ENCODE measurements at places on chromosomes 1 and 21.

DNA sequence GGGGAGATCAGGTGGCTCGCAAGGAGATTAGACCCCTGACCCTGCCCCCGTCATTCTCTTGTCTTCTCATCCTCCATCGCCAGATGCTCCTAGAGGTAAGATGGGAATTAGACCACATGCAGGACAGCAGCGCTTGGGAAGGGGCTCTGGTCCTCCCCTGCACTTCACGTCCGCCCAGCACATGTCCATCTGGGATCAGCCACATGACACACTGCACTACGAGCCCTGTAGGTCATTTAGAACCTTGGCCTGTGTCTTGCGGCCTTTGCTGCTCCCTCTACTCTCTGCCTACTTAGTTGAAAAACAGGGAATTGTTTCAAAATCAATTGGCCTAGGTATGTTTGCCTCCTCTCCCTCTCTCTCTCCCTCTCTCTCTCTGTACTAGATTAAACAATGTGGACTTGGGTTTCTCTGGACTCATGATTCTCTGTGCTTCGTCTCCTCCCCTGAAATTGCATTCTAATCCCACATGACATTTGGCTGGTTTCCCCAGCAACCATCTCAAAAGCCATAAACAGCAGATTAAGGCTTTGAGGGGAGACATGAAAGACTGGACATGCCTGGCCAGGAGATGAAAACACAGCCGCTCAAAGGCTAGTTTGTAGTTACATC lies 3.8 kb upstream of the NCMAP start:
- H3K27me3 ChIP-seq = peaks cover 13% of the 10 kb centered on the region
- H3K4me1 ChIP-seq = peaks cover 31% of the 10 kb centered on the region
- no peak for DNase-seq
- no peak overlapping the region for H3K4me3 ChIP-seq
- H3K27ac ChIP-seq = no peak overlapping the region

- no peak overlapping the region for H3K27ac ChIP-seq
- H3K4me3 ChIP-seq = no peak overlapping the region
- H3K4me1 ChIP-seq = no peaks in the 10 kb centered on the region
- H3K36me3 ChIP-seq = no peaks in the 10 kb centered on the region
- no peaks in the 10 kb centered on the region for H3K27me3 ChIP-seq
Observed at GRCh38 chr1:39646232-39647081, 7.0 kb upstream of the HEYL start.

GRCh38 chr1:31215065-31215570 lies 24.6 kb downstream of the NKAIN1 start:
- H3K27ac ChIP-seq = no peak overlapping the region
- no peak overlapping the region for H3K4me3 ChIP-seq
- no peaks in the 10 kb centered on the region for H3K36me3 ChIP-seq
- no peak for DNase-seq
- H3K4me1 ChIP-seq = no peaks in the 10 kb centered on the region

GRCh38 chr21:45244799-45245340 lies 42.8 kb downstream of the POFUT2 start:
- H3K27ac ChIP-seq = no peak overlapping the region
- no peaks in the 10 kb centered on the region for H3K4me1 ChIP-seq
- peaks cover 19% of the 10 kb centered on the region for H3K27me3 ChIP-seq
- H3K36me3 ChIP-seq = peaks cover 4% of the 10 kb centered on the region
- no peak for DNase-seq
- H3K4me3 ChIP-seq = no peak overlapping the region

DNA sequence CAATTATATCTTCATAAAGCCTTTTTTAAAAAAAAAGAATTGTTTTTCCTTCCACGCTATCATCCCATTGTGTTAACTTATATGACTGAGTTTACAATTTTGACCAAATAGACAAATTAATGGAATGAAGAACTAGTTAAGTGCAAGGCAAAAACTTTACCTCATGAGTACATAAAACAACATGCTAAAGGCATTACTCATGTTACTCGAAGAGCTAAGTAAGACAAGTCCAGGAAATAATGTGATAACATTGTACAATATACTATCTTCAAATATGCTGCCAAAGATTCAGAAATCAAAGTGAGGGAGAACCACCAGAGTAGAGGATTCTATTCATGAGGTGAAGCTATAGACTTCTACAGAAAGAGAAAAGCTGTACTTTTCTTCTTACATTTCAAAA lies 24.2 kb upstream of the DYNLT5 start:
- peaks cover 3% of the 10 kb centered on the region for H3K4me1 ChIP-seq
- no peak overlapping the region for H3K4me3 ChIP-seq
- no peaks in the 10 kb centered on the region for H3K36me3 ChIP-seq
- no peak for DNase-seq
- peaks cover 11% of the 10 kb centered on the region for H3K27me3 ChIP-seq

DNA sequence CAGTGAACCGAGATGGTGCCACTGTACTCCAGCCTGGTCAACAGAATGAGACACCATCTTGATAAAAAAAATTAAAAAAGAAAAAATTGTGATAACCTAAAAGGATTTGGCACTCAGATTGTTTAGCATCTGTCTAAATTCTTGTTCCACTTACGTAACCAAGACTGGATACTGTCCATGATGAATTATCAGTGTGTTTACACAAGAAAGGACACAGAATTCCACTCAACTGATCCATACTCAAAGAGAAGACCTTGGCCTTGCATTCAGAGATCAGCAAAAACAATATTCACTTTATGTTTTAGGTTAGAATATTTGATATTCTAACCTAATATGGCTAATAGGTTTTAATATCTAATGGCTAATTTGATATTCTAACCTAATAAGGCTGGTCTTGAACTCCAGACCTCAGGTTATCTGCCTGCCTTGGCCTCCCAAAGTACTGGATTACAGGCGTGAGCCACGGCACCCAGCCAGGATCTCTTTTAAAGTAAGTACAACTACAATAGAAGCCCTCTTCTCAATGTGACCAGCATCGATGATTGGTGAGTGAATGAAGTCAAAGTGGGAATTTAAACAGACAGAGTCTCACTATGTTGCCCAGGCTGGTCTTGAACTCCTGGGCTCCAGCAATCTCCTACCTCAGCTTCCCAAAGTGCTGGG lies 43.1 kb upstream of the COX20 start:
- no peak for DNase-seq
- peaks cover 3% of the 10 kb centered on the region for H3K27me3 ChIP-seq
- H3K4me3 ChIP-seq = no peak overlapping the region

Data from activated B cell treated with CpG ODN at 0.5 μM for 24 hours (primary cell).